ENCODE measurements at places on chromosomes 12 and 14. TPM values are rescaled to one million over a fixed set of nuclear protein-coding genes. Genes with fewer than 3 reads are reported as not detected.

Gene KCNC2
- not detected for total RNA-seq

DNA sequence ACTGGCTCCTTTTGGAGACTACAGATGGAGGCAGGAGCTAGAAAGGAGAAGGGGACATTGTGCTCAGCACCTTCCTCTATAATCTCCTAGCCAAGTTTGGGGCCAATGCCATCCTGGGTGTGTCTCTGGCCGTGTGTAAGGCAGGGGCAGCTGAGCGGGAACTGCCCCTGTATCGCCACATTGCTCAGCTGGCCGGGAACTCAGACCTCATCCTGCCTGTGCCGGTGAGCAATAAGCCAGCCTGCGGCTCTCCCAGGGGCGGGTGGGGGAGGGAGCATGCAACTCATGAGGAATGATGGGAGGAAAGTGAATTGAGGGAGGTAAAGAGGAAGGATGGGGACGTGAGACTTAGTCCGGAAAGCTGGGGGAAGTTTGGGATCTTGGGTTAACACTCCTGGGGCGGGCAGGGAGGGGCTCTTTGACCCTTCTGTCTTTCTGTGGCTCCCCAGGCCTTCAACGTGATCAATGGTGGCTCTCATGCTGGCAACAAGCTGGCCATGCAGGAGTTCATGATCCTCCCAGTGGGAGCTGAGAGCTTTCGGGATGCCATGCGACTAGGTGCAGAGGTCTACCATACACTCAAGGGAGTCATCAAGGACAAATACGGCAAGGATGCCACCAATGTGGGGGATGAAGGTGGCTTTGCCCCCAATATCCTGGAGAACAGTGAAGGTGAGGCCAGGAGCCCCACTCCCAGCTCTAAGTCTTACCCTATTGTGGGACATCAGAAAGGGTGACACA lies 3.3 kb downstream of the ENO2 start:
- no peak for DNase-seq

DNA sequence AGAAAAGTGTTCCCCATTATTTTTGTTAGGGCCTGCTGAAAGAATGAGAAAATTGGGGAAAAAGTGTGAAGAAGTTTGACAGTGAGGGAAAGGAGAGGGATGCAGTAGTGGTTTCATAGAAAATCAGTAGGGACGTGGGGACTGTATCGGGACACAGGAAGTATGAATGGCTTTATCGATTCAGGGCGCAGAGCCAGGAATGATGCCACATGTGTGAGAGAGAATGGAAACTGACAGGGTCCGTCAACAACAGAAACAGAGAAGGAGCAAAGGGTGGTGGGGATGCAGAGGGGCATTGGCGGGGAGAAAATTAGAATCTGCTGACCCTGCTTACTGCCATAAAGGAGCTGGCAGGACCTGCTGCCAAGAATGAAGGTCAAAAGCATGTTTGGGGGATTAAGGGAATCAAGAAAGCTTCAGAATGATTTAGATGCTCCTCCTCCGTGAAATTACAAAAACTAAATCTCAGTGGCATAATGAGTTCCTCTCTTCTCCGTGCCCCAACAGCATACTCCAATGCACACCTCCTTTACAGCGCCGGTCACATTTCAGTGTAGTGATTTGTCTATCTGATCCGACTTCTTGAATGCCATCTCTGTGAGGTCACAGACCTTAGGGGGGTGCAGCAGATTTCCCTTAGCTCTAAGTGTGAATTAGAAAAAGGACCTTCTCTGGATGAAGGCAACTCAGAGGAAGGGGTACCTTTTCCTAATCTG lies 92.6 kb downstream of the EMP1 start:
- no peak for DNase-seq

GRCh38 chr14:96790706-96791105 lies 6.5 kb upstream of the VRK1 start:
- no peak for DNase-seq

GRCh38 chr14:27836386-27836785 lies 930.2 kb upstream of the FOXG1 start:
- DNase-seq, result no peak

Gene ENDOU
- not detected for total RNA-seq

DNA sequence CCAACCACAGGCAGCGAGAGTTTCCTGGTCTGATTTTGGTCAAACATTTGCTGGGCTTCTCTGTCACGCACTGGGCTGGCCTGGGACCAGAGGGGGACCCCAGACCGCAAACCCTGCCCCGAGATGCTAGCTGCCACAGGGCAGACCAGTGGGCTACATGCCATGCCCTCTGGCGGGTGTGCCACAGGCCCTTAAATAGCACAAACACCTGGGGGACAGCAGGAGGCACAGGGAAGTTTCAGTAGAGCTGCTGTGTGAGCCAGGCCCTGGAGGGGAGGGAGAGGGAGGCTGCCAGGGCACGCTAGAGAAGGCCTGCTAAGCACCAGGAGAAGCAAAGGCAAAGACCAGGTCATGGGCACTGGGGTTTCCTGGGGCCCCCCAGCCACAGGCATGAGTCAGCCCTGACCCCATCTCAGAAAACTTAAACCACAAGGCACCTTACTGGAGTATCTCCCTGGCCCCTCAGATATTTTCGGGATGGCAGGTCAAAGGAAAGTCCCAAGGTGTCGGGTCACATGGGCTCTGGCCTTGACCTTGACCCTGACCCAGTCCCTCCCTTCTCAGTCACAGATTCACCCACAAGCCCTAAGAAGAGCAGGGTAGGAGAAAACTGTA lies 29.2 kb downstream of the ITPK1 start:
- no peak for DNase-seq

DNA sequence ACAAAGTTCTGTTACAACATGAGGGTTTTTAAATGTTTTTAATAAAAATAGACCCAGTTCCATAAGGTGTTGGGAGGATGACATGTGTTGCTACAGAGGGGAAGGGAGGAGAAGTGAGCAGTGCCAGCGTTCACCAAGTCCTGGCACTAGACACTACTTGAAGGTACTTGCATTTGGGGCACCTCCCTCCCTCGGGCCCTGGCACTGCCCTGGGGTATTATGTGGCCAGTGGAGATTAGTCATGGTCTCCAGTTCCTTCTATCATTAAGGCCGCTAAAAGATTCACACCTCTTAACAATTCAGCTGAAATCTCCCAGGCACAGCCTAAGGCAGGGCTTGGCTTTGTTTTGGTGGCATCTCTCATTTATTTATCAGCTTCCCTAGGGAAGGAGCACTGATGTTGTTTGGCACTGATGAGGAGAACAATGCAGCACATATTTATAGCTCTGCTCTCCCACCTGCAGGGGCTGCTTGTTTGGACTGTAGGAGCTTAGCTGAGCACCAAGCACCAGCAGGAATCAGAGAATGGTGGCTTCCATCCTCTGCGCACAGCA lies 155.5 kb upstream of the NTF3 start:
- DNase-seq, result no peak

Gene PZP
- total RNA-seq, result 0.18 TPM

GRCh38 chr14:32908196-32909084 lies 30.2 kb upstream of the NPAS3 start:
- no peak for DNase-seq

Gene RPS6KL1
- total RNA-seq, result 10.6 TPM

Gene CMKLR1
- total RNA-seq, result 1.4 TPM

Data from WTC11 (cell line).